ENCODE measurements at places on chromosomes 4 and X. TPM values are rescaled to one million over a fixed set of nuclear protein-coding genes. Genes with fewer than 3 reads are reported as not detected.

- H3K4me1 ChIP-seq: no peaks in the 10 kb centered on the region
- no peak overlapping the region for H3K4me3 ChIP-seq
- no peak overlapping the region for H3K27ac ChIP-seq
- H3K36me3 ChIP-seq: no peaks in the 10 kb centered on the region
- no peak for DNase-seq
- no peaks in the 10 kb centered on the region for H3K27me3 ChIP-seq
Observed at GRCh38 chrX:12223650-12224049, 85.4 kb downstream of the FRMPD4 start.

DNA sequence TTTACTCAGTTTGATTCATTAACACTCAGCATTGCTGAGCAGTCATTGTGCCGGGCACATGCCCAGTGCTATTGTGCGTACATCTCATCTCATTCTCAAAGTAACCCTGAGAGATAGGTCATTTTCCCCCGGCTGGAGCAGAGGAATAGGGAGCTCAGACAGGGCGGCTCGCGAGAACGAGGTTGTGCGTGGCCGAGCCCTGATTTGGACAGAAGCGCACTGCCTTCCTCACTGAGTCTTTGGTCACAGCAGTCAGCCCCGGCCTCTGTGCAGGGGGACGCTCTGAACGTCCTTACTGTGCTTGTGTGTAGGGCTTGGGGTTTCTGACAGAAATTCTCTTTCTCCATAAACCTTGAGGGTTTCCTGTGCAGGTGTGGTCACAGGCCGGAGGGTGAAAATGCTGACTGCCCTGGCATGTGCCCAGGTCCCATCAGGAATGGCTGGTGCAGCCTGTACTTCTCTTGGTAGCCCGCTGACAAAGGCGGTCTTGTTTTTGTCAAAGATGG, 39.5 kb downstream of the NOP14 start:
- H3K27ac ChIP-seq: no peak overlapping the region
- DNase-seq: no peak
- H3K27me3 ChIP-seq: no peaks in the 10 kb centered on the region
- no peak overlapping the region for H3K4me3 ChIP-seq

DNA sequence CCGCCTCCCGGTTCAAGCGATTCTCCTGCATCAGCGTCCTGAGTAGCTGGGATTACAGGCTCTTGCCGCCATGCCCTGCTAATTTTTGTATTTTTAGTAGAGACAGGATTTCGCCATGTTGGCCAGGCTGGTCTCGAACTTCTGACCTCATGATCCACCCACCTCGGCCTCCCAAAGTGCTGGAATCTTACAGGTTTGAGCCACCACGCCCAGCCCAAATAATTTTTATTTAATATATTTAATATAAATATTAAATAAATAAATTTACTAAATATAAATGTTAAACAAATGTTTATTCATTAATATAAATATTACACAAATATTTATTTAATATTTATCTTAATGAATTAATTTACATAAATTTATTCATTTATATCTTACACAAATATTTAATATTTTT, 120.2 kb downstream of the SHOX start:
- H3K4me3 ChIP-seq: no peak overlapping the region
- H3K27ac ChIP-seq: no peak overlapping the region
- no peaks in the 10 kb centered on the region for H3K4me1 ChIP-seq
- DNase-seq: no peak
- no peaks in the 10 kb centered on the region for H3K27me3 ChIP-seq
- no peaks in the 10 kb centered on the region for H3K36me3 ChIP-seq

GRCh38 chrX:153533091-153533490, 15.6 kb downstream of the ATP2B3 start:
- no peaks in the 10 kb centered on the region for H3K4me1 ChIP-seq
- no peak overlapping the region for H3K27ac ChIP-seq
- H3K4me3 ChIP-seq: no peak overlapping the region
- no peaks in the 10 kb centered on the region for H3K27me3 ChIP-seq
- H3K36me3 ChIP-seq: no peaks in the 10 kb centered on the region

DNA sequence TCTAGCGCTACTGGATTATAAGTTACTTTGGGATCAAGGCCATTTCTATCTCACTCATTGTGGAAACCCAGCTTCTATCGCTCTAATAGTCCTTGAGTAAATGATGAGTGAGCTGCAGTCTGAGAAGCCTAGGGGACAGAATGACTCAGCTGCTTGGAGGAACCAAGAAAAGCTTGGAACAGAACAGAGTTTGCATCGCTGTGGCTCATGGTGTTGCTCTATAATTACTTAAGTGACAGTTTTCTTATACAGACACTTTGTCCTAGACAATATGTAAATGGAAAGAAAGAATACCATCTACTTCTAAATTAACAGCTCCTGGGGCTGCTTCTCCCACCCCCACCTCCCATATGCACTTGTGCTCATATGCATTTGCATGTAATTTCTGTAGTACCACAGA, 156.9 kb downstream of the SLIT2 start:
- H3K4me3 ChIP-seq: no peak overlapping the region
- no peak for DNase-seq
- no peaks in the 10 kb centered on the region for H3K27me3 ChIP-seq
- no peaks in the 10 kb centered on the region for H3K4me1 ChIP-seq

DNA sequence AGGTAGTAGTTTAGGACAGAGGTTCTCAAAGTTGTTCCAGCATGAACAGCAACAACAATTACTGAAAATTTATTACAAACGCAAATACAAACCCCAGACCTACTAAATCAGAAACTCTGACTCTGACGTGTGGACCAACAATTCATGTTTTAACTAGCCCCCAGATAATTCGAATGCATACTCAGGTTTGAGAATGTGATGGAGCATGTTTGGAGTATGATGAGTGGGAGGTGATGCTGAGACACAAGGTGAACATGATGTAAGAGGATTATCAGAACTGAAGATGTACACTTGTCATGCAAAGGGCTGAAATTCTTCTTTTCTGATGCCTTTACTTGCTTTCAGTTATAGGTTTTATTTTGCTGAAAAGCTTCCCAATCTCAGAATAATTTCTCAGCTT, 323.0 kb downstream of the INPP4B start:
- DNase-seq: no peak
- H3K4me1 ChIP-seq: no peaks in the 10 kb centered on the region
- H3K27ac ChIP-seq: no peak overlapping the region
- H3K27me3 ChIP-seq: no peaks in the 10 kb centered on the region

Gene ITM2A
- total RNA-seq: 13.0 TPM

Gene GPAT3
- 23.1 TPM for total RNA-seq

Measured in sigmoid colon (tissue), 7 donors.